ENCODE measurements at places on chromosomes 12 and 14.
A peak's percentile ranks its signal among the peaks of the same experiment; 100 is the strongest.

- no peak for DNase-seq
Observed at GRCh38 chr14:40025101-40025500, 592.9 kb upstream of the FBXO33 start.

- DNase-seq, result peak; percentile 56
Observed at GRCh38 chr12:89707703-89708564, 704 bp downstream of the ATP2B1 start.

DNA sequence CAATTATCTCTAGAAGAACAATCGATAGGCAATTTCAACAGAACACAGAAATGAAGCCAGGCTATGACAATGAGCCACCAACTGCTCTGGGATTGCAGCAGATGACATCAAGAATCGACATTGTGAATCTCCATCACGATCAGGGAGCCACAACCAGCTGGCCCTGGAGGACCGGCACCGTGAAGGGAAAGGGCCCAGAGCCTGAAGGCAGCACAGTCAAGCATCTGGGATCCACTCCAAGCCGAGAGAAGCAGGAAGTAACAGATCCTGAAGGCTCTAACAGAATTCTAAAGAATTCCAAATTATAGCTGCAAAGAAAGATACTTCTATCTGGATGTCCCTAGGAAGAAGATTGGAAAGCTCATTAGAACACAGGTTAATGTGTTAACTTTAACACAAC lies 61.0 kb downstream of the LRRC74A start:
- no peak for DNase-seq

DNA sequence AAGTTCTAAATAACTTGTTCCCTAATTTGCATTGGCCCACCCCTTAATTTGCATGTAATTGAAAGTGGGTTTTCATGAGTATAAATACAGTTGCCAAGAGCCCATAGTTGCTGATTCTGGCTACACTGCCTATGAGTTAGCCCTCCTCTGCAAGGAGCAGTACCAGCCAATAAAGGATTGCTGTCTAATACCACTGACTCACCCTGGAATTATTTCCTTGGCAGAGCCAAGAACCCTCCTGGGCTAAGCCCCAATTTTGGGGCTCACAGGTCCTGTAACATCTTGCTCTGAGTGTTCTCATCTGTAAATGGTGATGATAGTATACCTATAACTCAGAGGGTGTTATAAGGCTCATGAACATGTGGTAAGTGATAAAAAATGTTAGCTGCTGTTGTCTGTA lies 6.8 kb downstream of the TTC8 start:
- DNase-seq, result no peak

DNA sequence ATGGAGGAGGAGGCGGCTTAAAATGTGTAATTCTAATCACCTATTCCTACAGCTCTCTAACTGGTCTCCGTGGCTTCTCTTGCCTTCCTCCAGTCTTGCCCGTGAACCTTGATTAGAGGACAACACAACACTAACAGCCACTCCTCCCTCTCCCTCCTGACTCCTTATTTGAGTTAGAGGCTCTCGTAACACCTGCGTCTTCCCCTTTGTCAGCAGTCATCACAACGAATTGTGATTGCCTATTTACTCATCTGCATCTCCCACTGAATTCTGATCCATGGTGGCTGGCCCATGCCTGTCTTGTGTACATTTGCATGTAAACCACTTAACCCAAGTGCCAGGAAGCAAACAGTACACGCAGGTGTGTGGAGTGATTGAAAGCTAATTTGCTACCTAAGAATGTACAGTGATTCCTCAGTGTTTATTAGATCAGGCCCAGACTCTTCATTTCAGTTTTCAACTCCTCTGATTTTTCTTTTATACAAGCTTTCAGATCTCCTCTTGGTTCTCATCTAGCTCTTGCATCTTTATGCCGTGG lies 154.5 kb downstream of the MON2 start:
- no peak for DNase-seq

- DNase-seq, result no peak
Observed at GRCh38 chr14:56949828-56950227, 139.5 kb upstream of the OTX2 start.

DNA sequence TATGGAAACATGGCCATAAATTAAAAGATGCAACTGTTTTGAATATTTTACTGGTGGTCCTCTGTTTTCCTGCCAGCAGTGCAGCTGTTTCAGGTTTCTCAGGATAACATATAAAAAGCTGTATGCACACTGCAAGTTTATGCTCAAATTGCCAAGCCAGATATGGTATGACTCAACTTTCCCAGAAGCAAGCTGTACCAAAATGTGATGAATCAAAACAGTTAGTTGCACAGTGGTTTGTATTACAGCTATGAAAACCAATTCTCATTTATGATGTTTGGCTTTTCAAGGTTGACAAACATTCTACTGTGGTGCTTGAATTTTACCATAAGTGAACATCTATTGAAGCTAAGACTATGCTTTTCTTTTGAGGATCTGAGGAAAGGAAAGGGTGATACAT lies 15.5 kb downstream of the TRMT5 start:
- no peak for DNase-seq

DNA sequence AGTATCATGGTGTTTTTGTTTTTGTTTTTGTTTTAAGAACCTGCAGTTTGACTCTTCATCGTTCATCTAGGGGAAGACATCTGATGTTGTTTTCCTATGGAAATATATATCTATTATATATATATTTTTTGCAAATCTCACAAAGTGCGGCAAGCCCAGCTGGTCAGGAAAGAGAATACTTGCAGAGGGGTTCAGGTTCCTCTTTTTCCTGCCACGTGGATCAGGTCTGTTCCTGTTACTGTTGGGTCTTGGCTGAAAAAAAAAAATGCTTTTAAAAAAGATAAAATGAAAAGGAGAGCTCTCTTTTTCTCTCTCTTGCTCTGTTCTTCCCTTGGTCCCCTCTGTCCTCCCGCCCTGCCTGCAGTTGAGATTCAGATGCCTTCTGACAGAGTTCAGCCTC lies 179.4 kb upstream of the BCL2L14 start:
- no peak for DNase-seq

DNA sequence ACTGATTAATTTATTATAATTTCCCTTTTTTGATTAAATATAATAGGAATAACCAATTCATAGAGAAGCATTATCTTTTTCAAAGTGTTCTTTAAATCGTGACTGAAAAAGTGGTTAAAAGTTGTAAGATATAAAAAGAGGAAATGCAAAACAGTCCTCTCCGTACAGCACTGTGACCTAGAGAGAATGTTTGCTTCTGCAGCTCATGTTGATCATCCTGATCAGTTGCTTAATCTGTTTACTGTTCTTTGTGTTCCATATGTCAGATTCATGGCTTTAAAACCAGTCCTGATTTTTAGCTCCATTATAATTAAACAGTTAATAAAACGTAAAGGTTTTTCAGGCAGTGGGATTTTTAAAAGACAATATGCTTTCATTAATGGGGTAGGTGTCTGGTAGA lies 4.7 kb downstream of the TTC8 start:
- DNase-seq, result no peak

GRCh38 chr14:19918553-19919264 lies 1.7 kb upstream of the OR4K5 start:
- DNase-seq, result no peak

GRCh38 chr12:21566223-21566906 lies 38.3 kb downstream of the GYS2 start:
- no peak for DNase-seq

DNA sequence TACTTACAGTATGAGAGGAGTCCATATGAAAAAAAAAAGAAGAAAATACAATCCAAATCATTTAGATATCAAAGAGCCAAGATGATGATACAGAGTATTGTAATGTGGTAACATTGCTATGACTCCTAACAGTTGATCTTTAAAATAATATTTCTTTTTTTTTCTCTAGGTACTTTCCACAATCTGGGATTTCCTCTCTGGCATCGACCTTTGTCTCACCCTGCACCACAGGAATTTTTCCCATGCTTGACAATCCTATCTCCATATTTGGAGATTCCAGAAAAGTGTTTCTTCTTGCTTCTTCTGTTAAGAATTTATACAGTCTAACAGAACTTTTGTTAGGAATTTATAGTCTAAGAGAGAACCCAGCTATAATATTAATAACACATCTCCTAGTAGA lies 184.4 kb downstream of the ITPR2 start:
- DNase-seq, result no peak

Measured in WERI-Rb-1 (cell line).